K562 (cell line): ENCODE measurements at places on chromosomes 1 and 21. TPM values are rescaled to one million over a fixed set of nuclear protein-coding genes. Genes with fewer than 3 reads are reported as not detected.
A peak's percentile ranks its signal among the peaks of the same experiment; 100 is the strongest.

- no peak for DNase-seq
These were observed 25.0 kb downstream of the UBE4B start for GRCh38 chr1:10057796-10058195.

DNA sequence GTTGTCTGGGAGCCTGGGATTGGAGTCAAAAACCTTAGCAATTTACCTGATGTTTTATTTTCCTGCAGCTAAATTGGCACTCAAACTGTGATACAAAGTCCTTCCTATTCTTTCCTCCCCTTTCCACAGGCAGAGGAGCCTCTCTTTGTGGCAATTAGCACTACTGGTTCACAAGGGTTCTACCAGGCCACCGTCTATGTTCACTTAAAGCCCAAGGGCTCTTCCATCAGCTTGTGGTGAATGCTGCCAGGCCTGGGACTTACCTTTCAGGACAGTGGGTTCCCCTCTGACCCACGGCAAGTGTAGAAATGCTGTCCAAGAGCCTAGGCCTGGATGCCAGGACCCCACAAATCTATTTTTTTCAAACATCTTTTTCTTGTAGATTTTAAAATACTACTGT lies 251.9 kb upstream of the B3GALT2 start:
- DNase-seq: no peak

SYPL2 gene
- polyA plus RNA-seq: 0.20 and 0.31 TPM in 2 replicates

DNA sequence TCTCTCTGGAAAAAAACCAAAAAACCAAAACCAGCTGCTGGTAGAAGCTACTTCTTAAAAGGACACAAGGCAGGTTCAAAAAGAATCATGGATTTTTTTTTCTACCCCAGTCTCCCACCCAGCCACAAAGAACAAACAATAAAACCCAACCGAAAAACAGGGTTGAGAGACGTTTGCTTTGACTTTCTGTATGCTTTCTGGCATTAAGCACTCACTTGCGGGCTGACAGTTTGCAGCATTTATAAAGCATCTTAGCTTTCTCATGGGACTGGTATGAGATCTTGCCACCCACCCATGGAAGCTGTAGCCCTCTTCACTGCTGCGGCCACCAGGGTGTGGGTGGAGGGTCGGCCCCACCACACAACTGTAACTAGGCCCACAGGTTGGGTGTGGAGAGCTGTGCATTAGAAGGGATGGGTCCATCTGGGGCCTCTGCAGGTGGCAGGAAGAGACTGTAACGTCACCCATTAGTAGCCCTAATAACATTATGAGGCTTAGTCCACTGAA lies 165.7 kb downstream of the RHOU start:
- no peak for DNase-seq

DNA sequence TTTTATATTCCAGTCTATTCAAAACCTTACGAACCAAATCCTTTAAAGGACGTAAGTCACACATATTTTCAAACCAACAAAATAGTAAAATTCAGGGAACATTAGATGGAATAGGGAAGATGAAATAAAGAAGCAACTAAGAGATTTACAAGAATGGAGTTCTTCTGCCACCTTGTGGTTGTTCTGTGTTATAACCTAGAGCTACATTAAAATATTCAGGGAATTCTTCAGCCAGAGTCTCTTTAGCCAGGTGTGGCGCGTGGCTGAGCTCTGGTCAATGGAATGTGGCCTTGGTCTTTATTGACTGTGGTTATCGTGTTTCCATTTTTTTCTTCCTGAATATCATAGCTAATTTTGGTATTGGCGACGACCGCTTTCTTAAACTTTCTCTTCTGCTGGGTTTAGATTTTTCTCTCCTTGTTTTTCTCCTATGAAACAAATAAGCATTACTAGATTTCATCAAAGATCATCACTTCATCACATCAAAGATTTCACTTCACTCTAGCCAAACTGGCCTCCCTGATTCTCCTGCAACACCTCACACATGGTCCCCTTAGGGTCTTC lies 221.3 kb downstream of the MRPL39 start:
- peak; percentile 69 for DNase-seq

DNA sequence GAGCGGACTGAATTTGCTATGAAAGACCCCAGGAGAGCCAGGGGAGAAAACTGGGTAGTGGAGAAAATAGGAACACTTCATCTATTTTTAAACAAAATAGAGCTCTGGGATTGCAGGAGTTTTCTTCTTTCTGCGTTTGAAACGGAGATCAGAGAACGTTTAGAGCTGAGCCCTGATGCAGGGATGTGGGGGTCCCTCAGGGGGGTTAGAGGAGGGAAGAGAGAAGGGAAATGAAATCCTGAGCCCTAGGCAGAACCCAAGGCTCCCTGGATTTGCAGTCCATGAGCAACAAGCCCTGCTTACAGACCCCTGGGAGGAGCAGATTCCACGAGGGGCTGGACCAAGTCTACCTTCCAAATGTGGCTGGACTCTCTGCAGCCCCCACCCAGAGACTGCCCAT lies 21.8 kb downstream of the STYXL2 start:
- no peak for DNase-seq

- DNase-seq: peak; percentile 39
These were observed 62.1 kb downstream of the SLC66A1 start for GRCh38 chr1:19374083-19374801.

SPRR2F gene
- 0.35 and 0.41 TPM in 2 replicates for polyA plus RNA-seq

SPRR1A gene
- not detected in 2 replicates for polyA plus RNA-seq
